ENCODE measurements at places on chromosomes 2 and 18. TPM values are rescaled to one million over a fixed set of nuclear protein-coding genes. Genes with fewer than 3 reads are reported as not detected.

- peaks cover 29% of the 10 kb centered on the region for H3K4me1 ChIP-seq
- H3K4me3 ChIP-seq: no peak overlapping the region
- no peak for DNase-seq
- no peak overlapping the region for H3K27ac ChIP-seq
Observed at GRCh38 chr2:218360453-218360852, 3.8 kb downstream of the CATIP start.

The MARCHF7 gene
- 133 TPM for total RNA-seq

GRCh38 chr18:55084550-55084949 is 125.3 kb upstream of the CCDC68 start:
- no peak for DNase-seq
- H3K4me3 ChIP-seq: no peak overlapping the region
- no peaks in the 10 kb centered on the region for H3K36me3 ChIP-seq
- no peaks in the 10 kb centered on the region for H3K27me3 ChIP-seq
- H3K27ac ChIP-seq: no peak overlapping the region
- peaks cover 14% of the 10 kb centered on the region for H3K4me1 ChIP-seq

The APLF gene
- 6.7 TPM for total RNA-seq

- H3K27ac ChIP-seq: no peak overlapping the region
- no peak overlapping the region for H3K4me3 ChIP-seq
- no peak for DNase-seq
- no peaks in the 10 kb centered on the region for H3K36me3 ChIP-seq
Observed at GRCh38 chr2:113807721-113808120, 51.3 kb upstream of the SLC35F5 start.

GRCh38 chr2:166373951-166374350 is 1.8 kb downstream of the SCN9A start:
- peak; percentile 48 for DNase-seq
- no peaks in the 10 kb centered on the region for H3K36me3 ChIP-seq
- peaks cover 54% of the 10 kb centered on the region for H3K27me3 ChIP-seq
- no peak overlapping the region for H3K27ac ChIP-seq
- H3K4me1 ChIP-seq: peaks cover 19% of the 10 kb centered on the region

DNA sequence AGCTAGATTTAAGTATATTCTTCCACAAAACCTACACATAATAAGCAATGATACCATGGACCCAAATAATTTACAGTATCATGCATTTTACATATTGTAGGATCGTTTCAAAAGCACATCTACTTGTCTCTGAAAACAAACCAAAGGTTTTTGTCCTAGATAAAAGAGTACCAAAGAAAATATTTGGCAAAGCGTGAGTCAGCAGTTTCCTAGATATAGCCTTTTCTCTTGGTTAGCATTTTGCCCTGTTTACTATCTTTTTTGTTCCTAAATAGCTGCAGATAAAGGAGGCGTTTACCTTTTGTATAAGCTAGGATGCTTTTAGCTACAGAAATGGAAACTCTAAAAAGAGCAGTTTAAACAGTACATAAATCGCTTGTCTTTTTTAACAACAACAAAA is 305.8 kb upstream of the GULP1 start:
- peaks cover 20% of the 10 kb centered on the region for H3K4me1 ChIP-seq
- no peak overlapping the region for H3K4me3 ChIP-seq
- H3K27me3 ChIP-seq: no peaks in the 10 kb centered on the region
- H3K36me3 ChIP-seq: no peaks in the 10 kb centered on the region
- DNase-seq: no peak
- no peak overlapping the region for H3K27ac ChIP-seq

GRCh38 chr2:66477135-66477842 is 42.4 kb downstream of the MEIS1 start:
- H3K4me1 ChIP-seq: peaks cover 54% of the 10 kb centered on the region
- H3K4me3 ChIP-seq: no peak overlapping the region
- no peak for DNase-seq
- no peaks in the 10 kb centered on the region for H3K27me3 ChIP-seq

DNA sequence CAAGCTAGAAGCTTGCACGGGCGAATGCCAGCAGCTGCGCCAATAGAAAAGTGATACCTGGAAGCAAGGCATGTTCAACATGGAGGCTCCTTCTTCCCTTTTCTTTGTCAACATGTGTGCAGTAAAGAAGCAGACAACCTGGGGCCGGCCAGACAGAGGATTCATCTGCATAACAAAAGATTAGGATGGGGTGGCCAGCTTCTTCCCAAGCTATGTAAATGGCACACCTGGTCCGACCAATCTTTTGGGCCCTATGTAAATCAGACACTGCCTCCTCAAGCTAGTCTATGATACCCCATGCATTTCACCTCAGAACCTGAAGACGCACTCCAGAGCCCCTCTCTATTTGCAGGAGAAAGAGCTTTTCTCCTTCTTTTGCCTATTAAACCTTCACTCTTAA is 66.4 kb upstream of the TGFA start:
- H3K27ac ChIP-seq: no peak overlapping the region
- H3K36me3 ChIP-seq: no peaks in the 10 kb centered on the region
- H3K27me3 ChIP-seq: peaks cover 40% of the 10 kb centered on the region
- no peak overlapping the region for H3K4me3 ChIP-seq

The LDLRAD4 gene
- total RNA-seq: 26.2 TPM

Data from mesothelial cell of epicardium (in vitro differentiated cells).